ENCODE measurements at places on chromosomes 11 and 22.

DNA sequence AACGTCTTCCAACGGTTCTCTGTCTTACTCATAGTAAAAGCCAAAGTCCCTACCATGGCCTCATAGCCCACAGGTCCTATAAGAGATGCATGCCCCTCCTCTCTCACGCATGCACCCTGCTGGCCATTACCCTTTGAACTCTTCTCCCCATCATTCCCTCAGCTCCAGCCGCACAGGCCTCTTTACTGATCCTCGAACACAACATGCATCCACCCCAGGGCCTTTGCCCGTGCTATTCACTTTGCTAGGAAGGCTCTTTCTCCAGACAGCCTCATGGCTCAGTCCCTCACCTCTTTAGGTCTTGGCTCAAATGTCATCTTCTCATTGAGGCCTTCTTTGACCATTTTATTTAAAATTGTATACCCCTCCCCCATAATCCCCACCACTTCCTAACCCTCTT is 7.5 kb downstream of the AP1B1 start:
- DNase-seq, result no peak

DNA sequence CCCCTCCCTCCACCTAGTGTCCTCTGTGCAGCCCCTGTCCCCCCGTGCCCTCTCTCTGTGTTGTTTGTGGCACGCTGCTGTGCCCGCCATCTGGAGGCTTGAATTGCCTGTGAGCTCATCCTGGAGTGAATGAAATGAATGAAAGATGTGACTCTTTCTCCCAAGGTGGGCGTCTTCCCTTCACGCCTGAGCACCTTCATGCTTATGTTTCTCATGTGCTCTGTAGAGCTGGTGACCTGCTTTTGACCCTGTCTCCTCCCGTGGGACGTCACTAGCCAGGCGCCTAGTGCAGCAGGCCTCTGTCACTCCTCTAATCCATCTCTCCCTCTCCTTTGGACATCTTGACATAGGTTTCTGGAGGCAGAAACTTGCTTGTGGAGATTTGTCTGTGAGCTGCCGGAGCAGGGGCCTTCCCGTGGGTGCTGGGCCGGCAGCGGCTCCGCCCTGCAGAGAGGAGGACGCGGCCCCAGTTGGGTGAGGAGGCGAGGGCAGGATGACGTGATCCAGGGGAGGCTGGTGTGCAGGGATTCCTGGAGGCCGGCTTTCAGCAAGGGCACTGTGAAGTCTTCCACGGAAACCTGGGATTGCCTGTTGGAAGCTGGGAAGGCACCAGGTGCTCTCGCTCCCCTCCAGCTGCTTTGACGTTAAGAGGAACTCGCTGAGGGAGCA is 40.6 kb downstream of the MUC6 start:
- DNase-seq, result no peak

- no peak for DNase-seq
Measured at GRCh38 chr11:128551058-128551457, 36.3 kb downstream of the ETS1 start.

DNA sequence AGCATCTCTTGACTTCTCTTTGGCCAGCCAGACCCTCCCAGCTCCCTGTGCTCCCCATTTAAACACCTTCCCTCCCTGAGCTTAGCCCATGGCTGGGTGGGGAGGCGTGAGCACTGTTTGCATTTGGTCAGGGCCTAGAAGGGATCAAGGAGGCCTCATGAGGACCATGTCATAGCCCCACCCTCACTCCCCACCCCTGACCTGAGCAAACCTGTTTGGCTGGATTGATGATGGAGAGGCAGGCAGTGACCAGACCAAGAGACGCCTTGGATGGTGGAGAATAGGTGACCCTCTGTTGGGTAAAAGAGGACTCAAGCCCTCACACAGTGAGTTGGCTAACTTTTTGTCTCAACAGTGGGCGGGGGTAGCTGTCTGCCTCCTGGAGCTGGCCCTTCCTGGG is 49.9 kb downstream of the ST3GAL4 start:
- DNase-seq, result no peak

GRCh38 chr11:83773950-83774880 is 488.0 kb upstream of the CCDC90B start:
- DNase-seq, result no peak

GRCh38 chr22:40679249-40679963 is at the start of gene MCHR1:
Gene MCHR1, plus strand, starts transcription at chr22:40679484. Its CDS starts 169 bp downstream, at chr22:40679653.
- no peak for DNase-seq

DNA sequence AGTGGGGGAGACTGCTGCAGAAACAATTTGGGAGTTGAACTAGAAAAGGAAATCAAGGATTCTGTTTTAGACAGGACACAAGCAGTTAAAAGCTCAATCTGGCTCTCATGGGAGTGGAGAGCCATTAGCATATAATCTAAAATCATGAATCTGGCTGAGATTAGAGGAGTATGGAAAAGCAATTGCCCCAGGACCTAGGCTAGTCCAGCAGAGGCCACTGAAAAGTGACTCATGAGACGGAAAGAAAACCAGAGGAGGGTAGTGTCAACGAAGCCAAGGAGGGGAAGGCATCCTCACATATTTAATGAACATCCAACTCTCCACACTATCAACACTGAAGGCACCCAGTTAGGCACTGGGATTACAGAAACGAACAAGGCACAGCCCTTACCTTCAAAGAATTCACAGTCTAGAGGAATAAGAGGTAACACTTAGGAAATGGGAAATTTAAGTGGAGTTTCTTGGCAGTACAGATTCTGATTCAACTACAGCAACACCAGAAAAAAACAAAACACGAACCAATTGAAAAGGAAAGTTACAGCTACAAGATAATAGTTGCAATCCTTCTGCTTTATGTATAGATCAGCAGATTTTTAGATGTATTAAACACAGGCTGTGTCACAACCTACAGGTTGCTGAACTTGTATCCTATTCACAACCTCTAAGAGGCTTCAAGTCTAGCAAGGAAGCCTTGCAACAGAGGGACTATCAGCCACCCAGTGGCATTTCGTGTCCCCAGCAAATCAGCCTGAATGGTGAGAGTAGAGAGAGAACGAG is 43.7 kb upstream of the CHST1 start:
- no peak for DNase-seq

DNA sequence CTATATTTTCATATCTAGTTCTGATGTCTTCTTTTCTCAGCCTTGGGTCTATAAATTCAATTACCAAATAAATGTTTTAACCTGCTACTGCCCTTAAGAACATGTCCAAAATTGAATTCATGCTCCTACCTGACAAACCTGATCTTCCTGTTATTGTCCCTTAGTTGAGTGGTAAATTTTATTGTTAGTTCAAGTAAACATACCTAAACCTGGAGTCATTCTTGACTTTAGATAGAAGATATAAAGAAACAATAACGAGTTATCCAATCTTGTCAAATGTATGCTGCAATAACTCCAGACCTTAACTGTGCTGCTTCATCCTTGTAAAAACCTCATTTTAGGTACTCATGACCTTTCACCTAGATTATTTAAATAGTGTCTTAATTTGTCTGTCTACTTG is 34.6 kb upstream of the SC5D start:
- DNase-seq, result no peak

All from CD4-positive, alpha-beta memory T cell (primary cell).